A549 treated with Mapracorat at 1 μM for 4 hours (cell line): ENCODE measurements at places on chromosomes 2 and 18. TPM values are rescaled to one million over a fixed set of nuclear protein-coding genes. Genes with fewer than 3 reads are reported as not detected.

ACKR3 gene
- total RNA-seq, result 12.5 to 17.9 TPM (median 14.4 TPM) in 5 replicates

SGPP2 gene
- 0.35 to 0.55 TPM (median 0.42 TPM) in 5 replicates for total RNA-seq

GCG gene
- total RNA-seq, result not detected in 5 replicates

BMP10 gene
- not detected in 5 replicates for total RNA-seq

KYNU gene
- 238 to 285 TPM (median 251 TPM) in 5 replicates for total RNA-seq

SLC4A3 gene
- 2.6 to 3.9 TPM (median 3.0 TPM) in 5 replicates for total RNA-seq

MITD1 gene
- total RNA-seq, result 18.9 to 28.2 TPM (median 23.6 TPM) in 5 replicates

HAAO gene
- not detected in 5 replicates for total RNA-seq

KCNG2 gene
- total RNA-seq, result not detected in 5 replicates

GPR39 gene
- 6.6 to 7.9 TPM (median 7.5 TPM) in 5 replicates for total RNA-seq

RGPD6 gene
- total RNA-seq, result 8.0 to 11.4 TPM (median 9.8 TPM) in 5 replicates

SFTPB gene
- total RNA-seq, result 0.05 to 0.53 TPM (median 0.09 TPM) in 5 replicates

DES gene
- total RNA-seq, result 0.07 to 0.39 TPM (median 0.24 TPM) in 5 replicates

C2orf80 gene
- total RNA-seq, result not detected in 5 replicates

KRTCAP3 gene
- 0.22 to 0.70 TPM (median 0.42 TPM) in 4 of 5 replicates, not detected in the other for total RNA-seq

TMSB10 gene
- total RNA-seq, result 9,237 to 10,710 TPM (median 10,051 TPM) in 5 replicates

CD207 gene
- not detected in 5 replicates for total RNA-seq
